ENCODE measurements at places on chromosomes 7 and 10. TPM values are rescaled to one million over a fixed set of nuclear protein-coding genes. Genes with fewer than 3 reads are reported as not detected.

Gene ZNF727
- total RNA-seq: not detected

Gene TLX1
- total RNA-seq: 0.13 TPM

GRCh38 chr10:77604063-77604462 lies 33.5 kb downstream of the KCNMA1 start:
- H3K27me3 ChIP-seq: no peaks in the 10 kb centered on the region
- DNase-seq: no peak
- H3K27ac ChIP-seq: peak overlapping the region; percentile 49
- H3K36me3 ChIP-seq: no peaks in the 10 kb centered on the region

GRCh38 chr10:96984541-96985131 lies 152.5 kb downstream of the LCOR start:
- H3K4me1 ChIP-seq: no peaks in the 10 kb centered on the region
- no peak overlapping the region for H3K27ac ChIP-seq
- no peak overlapping the region for H3K4me3 ChIP-seq
- no peaks in the 10 kb centered on the region for H3K36me3 ChIP-seq

- H3K27me3 ChIP-seq: peaks cover 4% of the 10 kb centered on the region
- H3K4me1 ChIP-seq: no peaks in the 10 kb centered on the region
These were observed 136.1 kb downstream of the ICA1 start for GRCh38 chr7:8125680-8126444.

Data from Panc1 (cell line).